ENCODE measurements at places on chromosomes 2 and 18.

DNA sequence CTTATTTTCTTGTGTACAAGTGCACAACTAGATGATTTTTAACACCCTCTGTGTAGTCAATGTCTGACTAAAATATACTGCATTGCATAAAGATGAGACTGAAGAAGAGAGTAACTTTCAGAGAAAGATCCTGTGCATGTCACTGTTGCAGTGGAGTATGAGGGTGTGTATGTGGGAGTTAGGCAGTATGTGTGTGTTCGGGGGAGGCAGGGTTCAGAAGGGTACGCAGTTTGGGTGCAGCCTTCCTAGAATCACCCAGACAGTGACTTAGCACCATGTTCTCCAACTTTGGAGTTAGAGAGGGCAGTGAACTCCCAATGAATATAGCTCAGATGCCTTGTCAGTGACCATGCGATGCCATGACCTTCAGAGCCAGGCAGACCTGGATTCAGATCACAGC is 84.6 kb downstream of the LRATD1 start:
- DNase-seq, result no peak

- no peak for DNase-seq
These were observed 1003.2 kb downstream of the TDRD15 start for GRCh38 chr2:22126978-22127377.

DNA sequence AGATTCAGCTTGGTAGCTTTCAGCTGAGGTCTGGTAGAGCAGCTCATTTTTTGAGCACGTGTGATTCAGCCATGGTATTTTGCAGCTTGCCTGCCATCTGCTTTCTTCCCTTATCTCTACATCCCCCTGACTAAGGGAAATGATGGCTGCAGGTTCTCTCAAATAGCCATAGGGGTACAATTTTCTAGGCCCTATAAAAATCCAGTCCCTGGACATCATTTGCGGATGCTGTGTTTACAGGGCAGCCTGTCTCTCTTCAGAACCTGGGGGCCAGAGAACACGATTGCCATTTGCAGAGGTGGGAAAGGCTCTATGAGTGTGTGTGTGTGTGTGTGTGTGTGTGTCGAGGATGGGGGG is 442.7 kb upstream of the MEIS1 start:
- DNase-seq, result no peak

GRCh38 chr2:16003809-16004208 is 63.5 kb downstream of the MYCN start:
- no peak for DNase-seq
